ENCODE measurements at places on chromosomes 5 and 9.

DNA sequence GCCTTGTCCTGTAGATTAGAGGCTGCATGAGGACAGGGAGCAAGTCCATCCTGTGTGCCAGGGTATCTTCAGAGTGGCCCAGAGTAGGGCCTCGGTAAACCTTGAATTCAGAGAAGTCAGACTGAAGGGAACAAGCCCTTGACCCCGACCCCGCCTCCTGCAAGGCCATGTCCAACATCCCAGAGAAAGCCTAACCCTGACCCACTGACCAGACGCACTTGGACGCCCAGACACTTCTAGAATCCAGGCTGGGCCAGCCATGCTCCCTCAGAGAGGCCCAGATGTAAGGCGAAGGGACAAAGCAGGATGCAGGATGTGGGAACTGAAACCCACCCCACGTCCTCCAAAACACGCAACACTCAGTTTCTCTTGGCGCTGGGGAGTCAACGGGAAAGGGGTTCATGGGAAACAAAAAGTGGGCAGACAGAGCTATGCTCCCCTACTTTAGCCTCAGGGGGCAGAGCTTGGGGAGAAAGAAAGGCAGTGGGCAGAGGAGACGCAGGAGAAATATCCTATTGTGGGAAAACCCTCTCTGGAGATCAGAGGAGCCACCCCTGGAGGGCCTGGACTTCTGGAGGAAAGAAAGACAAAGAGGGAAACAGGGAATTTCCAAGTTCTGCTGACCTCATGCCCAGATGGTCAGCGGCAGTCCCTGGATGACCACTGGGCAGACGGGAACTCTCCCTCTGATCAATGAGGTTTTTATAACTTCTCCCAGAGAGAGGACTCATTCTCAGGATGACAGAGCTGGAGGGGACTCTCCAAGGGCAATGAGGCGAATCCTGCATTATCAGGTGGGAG, 13.0 kb downstream of the TNIP1 start:
- DNase-seq, result peak; percentile 35

DNA sequence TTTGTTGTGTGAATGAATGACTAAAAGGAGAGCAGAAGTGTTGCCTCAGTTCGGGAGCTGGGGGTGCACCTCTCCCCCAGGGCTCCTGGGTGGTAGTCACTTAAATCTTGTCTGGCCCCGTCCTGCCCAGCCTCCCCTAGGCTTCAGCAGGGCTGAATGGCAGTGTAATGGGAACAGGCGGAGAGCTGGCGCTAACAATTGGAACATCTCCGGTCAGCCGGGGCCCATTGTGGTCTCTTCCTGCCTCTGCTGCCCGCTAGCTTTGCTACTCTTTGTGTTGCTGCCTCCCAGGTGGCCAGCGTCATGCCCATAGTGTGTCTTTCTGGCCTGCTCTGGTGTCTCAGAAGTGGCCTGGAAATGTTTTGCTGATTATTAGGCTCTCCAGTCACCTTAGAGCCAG, 62.3 kb downstream of the RGS3 start:
- no peak for DNase-seq

- DNase-seq, result no peak
These were observed 22.3 kb downstream of the TTF1 start for GRCh38 chr9:132384376-132384775.

- peak; percentile 10 for DNase-seq
These were observed 107.8 kb downstream of the KCNIP1 start for GRCh38 chr5:170611449-170612090.

DNA sequence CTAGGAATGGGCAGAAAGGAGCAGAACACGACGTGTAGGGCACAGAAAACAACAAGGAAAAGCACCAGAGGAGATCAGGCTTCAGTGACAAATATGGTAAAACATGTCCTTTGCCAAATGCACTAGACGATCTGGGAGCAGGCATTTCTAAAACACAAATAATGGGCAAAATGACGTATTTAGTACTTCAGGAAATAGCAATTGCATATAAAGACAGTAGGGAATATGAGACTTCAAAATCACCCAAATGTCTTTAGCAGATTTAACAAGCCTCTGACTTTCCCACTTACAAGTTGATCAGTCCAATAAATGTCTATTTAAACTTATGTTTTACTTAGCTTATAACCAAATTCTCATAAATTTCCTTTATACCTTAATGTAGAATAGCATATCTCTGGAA, 969.6 kb upstream of the C9orf72 start:
- no peak for DNase-seq

- no peak for DNase-seq
These were observed 50.3 kb downstream of the GNAQ start for GRCh38 chr9:77981332-77981731.

DNA sequence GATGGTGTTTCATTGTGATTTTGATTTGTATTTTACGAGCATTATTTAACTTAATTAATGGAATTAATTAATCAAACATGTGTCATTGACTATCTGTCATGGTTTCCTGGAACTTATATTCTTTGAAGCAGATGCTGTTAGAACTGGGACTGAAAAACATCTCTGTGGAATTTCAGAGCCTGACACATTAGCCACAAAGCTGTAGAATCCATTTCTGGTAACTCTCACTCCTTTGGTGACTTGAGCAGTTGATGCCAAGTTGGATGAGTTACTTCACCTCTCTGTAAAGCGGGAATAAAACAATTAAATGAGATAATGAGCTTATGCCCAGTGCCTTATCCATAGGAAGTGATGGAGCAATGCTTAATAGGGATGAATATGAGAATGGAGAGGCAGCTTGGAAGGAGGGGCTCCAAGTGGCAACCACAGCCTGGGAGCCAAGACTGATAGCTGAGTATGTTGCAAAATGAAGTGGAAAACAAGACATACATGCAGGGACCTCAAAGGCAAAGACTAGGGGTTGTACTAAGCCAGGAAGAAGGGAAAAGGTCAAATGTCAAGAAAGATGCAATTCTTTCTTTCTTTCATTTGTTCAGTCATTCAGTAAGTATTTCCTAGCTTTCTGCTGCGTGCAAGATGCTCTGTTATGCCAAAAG, 23.1 kb upstream of the ADRA1B start:
- no peak for DNase-seq

DNA sequence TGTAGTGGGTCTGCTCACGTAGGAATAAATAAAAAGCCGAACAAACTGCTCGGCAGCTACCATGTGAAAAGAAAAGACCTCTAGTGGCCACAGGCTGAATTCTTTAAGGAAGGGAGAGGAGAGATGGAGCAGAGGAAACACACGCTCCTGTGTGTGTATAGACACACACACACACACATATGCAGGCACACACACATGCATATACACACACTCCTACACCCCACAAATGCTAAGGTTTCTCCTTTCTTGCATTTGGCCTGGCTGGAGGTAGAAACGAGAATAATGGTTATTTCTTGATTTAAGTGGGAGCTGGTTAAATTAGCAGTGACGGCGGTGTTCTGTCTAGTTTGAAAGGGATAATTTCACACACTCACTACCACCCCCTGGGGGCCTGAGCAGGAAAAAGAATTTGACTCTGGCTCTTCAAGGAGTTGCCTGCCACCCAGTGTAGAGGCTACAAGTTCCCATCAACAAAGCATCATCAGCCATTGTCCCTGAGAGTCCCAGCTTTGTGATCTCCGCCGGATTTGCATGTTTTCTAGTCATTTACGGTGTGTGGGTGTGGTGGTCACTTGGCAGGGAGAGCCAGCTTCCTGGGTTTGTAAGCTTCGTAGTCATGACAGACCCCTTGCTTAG, at the start of gene INSYN2B:
Gene INSYN2B (minus strand): TSS at position 78 of the 636 bp plus-strand sequence. CDS start 96,597 bp downstream, outside the sequence.
- peak; percentile 37 for DNase-seq

DNA sequence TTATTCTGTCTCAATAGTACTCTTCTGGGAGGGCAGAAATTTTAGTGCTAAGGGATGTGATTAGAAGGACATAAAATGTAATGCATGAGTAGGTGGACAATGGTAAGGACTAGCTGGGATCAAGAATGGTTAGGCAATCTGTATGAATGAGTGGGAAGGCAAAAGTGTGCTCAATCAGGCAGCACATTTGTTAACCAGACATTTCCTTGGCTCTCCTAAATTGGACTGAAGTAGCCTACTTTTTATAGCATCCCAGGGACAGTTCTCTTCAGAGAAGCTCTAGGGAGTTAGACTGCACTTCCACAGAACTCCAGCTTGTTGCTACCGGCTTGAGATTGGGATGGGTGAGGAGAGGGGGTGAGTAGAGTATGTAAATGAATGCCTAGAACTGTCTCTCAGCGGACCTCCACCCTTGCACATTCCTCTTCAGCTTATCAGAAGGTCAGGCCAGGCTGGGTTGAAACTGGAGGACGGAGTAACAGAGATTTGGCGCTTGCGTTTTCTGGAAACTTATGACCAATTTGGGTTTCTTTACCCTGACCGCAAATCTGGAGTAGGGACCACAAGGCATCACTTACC, 19.0 kb upstream of the ARL14EPL start:
- no peak for DNase-seq
